ENCODE measurements at places on chromosomes 13 and 19.
A peak's percentile ranks its signal among the peaks of the same experiment; 100 is the strongest.

GRCh38 chr13:98869408-98870090, 108.3 kb downstream of the DOCK9 start:
- no peak for ATAC-seq

GRCh38 chr19:13082192-13083007, 20.3 kb downstream of the LYL1 start:
- peak; percentile 32 for ATAC-seq

- ATAC-seq = no peak
These were observed 9.5 kb upstream of the KLK14 start for GRCh38 chr19:51091895-51092873.

DNA sequence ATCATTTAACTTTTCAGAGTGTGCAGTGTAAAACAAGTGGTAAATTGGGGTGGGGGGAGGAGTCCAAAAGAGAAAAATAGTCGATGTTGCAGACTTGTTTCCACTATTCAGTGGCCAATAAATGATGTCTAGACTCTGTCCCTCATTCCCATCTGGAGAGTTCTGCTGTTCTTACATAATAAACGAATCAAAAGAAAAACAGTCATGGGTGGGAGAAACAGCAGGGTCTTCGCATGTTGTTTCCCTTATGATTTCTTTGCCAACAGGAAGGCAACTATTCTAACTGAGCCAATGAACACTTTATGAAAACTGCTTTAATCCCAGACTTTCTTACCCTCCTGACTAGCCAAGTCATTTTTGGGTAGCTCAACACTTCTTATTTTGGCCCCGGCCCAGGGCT, 615.5 kb downstream of the FGF9 start:
- no peak for ATAC-seq

DNA sequence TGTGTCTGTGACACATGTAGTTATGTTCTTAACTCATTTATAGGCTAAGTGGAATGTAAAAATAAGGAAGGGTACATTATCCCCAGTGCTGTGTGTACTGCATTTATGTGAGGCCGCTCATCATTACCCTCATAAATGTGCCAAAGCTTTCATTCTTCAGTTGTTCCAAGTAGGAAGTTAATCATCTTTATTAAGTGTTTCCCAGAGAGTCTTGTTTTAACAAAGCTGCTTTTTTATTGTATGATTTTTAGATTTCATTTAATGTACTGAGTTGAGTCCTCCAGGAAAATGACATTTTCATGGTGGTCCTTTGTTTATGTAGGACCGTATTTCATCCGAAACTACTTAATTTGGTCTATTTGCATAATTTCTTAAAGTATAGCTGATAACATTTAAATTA, 379.8 kb downstream of the DLEU7 start:
- ATAC-seq = no peak

DNA sequence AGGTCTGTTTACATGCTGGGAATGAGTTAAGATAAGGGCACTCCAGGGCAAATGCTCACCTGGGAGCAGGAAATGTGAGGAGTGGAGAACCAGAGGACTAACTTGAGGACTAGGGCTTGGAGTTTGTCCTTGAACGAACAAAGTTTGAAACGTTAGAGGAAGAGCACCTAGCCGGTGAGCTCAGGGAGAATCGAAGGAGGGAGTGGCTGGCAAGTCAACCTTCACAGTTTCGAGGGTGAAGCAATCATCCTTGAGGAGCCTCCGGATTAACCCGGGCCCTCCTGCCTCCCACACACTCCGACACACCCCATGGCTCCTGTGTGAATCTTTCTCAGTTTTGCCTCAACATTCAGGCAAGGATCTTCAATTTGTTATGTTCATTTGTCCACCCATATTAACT, 58.6 kb downstream of the LMO7 start:
- peak; percentile 11 for ATAC-seq

DNA sequence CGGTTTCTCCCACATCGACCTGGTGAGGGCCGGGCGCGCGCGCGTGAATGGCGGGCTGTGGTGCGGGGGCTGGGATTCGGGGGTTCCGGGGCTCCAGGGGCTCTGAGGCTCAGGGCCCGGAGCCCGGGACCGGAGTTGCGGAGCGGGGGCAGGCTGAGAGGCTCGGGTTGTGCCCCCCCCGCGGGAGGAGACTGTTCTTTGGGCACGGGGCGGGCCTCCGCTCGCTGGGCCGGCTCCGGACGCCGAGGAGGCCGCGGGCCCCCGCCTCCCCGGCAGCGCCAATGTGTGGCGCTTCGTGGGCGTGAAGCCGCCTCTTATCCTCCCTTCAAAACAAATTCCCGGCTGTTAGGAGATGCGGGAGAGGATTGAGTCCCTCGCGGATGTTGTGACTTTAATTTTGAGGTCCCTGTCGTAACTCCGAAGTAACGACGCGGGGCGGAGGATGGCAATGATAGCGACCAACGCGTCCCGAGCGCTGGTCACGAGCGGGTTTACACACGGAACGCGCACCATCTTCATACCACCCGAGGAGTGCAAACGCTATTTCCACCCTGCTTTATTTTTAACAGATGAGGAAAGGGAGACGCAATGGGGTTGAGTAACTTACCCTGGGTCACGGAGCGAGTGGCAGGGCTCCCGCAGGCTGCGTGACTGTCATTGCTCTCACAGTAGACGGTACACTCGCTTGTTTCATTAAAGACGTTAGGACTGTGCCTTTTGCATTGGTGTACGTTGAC, 536 bp downstream of the UBA2 start:
- ATAC-seq = peak; percentile 73

GRCh38 chr19:58319241-58319640, 7.6 kb upstream of the ZSCAN22 start:
- ATAC-seq = no peak

DNA sequence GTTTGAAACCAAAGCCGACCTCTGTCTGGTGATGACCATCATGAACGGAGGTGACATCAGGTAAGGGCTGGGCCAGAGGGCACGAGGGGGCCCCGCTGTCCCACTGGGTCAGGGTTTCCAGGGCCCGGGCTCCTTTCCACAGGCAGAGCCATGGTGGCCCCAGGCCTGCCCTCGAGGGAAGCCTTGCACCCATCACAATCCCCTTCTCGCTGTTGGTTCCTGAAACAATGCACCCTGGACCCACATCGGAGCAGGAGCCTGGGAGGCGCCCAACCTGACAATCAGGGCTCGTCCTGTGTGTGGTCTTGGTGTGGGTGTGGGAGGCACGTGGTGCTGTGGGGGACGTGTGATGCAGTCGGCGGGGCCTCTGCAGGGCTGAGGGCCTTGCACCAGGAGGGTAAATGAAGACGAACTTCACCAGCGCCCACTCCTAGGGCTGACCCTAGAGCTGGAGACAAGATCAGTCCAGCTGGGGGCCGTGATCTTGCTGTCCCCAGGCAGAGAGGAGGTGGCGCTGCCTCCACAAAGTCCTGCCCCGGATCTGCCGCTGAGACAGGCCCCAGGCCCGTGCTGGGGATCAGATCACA, 2.8 kb downstream of the GRK1 start:
- no peak for ATAC-seq

DNA sequence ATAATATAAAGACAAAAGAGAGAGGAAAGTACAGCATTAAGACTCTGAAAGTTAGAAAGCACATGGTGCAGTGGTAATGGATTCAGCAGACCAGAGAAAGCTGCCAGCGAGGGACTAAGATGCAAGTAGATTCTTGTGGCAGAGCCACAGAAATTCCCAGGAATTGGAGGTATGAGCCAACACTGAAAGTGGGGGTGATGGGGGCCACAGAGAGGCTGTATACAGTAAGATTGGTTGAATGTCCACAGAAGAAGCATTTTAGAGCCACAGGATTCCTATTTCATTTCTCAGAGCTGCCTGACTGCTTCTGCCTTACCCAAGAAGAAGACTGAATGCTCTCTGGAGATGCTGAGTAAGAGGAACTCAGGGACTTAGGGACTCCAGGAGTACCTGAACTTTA, 295.0 kb downstream of the LMO7 start:
- ATAC-seq = no peak

GRCh38 chr13:92179223-92179622, 780.8 kb downstream of the GPC5 start:
- ATAC-seq = no peak

DNA sequence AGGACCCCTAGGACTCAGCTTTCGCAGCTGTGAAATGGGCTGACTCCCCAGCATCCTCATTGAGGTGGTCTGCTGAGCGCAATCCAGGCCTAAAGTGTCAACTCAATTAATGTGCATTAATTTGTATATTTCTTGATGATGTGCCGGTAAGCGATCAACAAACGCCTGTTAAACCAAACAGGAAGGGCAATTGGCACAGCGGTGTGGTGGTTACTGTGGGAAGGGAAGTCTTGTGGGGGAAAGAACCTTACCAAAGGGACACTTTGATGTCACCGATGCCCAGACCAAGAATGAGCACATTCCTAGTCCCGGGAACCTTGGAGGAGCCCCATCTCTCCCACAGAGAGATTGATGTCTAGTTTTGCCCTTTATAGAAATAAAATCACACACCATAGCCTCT, 1.6 kb downstream of the JAK3 start:
- ATAC-seq = no peak

DNA sequence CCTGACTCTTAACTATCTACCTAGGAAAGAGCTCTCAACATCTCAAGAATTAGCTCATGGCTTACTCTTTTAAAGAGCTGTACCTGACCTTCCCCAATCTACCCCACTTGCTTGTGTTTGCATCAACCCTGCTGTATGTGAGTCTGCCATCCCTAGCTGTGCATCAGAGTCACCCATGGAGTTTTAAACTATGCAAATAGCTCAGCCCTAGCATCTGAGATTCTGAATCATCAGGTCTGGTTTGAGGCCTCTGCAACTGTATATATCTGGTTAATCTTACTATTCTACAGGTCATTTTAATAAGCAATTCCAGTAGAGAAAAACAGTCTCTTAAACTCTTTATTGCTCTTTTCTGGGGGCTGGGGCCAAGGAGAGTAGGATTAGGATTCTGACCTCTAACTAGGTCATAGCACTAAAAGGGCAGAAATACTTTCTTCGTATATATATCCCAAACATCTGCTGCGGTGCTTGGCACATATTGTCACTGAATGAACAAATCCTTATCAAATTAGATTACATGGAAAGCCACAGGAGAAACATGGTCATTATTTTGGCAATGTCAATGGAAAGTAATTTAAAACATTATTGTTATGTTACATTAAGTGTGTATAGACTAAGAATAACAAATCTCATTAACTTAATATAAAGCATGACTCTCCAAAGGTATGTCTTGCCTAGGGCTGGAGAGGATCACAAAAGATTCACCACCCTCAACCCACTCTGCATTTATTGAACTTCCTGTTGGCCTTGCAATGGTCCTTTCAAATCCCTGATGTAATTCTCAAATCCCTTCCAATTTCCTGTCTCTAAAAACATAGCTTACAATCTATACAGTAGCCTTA, 232.2 kb downstream of the DACH1 start:
- ATAC-seq = peak; percentile 82

- ATAC-seq = peak; percentile 35
These were observed 17.7 kb downstream of the TMEM161A start for GRCh38 chr19:19120308-19121231.

GRCh38 chr13:20825477-20825875, 51.7 kb upstream of the EEF1AKMT1 start:
- ATAC-seq = peak; percentile 59

GRCh38 chr19:1384085-1384462, 367 bp downstream of the NDUFS7 start:
- ATAC-seq = no peak

GRCh38 chr19:4534836-4535658, at the start of gene PLIN5:
Gene PLIN5, minus strand, starts transcription at chr19:4535224. Its CDS starts 1,150 bp downstream, at chr19:4534074.
- ATAC-seq = peak; percentile 82

- no peak for ATAC-seq
These were observed 380.8 kb downstream of the KCTD12 start for GRCh38 chr13:76505437-76505836.

GRCh38 chr19:8150178-8150865, 930 bp upstream of the FBN3 start:
- ATAC-seq = no peak

- no peak for ATAC-seq
These were observed 11.9 kb upstream of the AXL start for GRCh38 chr19:41206926-41207750.

DNA sequence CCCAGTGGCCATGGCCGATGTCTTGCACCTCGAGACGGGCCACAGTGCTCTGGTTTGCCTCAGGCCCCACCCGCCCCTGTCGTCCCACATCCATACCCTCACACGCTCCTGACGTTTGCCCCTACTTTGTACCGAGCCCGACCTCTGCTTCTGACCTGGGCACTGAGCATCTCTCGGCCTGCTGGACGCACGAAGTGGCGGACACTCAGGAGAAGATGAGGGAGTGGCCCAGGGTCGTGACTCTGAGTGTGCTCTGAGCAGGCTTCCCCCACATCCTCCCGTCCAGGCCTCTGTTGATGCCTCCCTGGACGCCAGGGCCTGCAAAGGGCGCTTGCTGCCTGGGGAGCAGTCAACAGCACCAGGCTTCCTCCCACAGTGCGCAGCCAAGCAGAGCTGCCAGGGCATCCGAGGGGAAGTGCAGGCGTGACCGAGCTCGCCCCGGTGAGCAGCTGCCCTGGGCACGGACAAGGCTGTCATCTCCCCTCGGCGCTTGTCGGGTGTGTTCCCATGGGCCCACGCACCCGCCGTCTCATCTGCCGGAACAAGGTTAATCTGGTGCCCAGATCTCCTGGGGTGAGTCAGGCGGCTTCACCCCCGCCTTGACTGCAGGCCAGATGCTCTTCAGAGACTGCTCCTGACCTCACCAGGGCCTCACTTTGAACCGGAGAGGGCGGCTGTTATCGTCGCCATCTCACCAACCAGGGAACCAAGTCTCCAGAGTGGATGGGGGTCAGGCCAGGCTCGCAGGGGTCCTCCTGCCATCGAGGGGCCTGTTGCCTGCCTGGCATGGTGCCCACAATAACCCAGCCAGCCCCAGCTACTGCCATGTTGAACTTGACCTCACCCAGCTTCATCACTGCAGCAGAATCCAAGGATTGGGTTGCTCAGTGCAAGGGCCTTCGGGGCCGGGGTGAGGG, 27.2 kb downstream of the COMP start:
- peak; percentile 73 for ATAC-seq

- no peak for ATAC-seq
These were observed 53.5 kb downstream of the PTPRS start for GRCh38 chr19:5287066-5287465.

DNA sequence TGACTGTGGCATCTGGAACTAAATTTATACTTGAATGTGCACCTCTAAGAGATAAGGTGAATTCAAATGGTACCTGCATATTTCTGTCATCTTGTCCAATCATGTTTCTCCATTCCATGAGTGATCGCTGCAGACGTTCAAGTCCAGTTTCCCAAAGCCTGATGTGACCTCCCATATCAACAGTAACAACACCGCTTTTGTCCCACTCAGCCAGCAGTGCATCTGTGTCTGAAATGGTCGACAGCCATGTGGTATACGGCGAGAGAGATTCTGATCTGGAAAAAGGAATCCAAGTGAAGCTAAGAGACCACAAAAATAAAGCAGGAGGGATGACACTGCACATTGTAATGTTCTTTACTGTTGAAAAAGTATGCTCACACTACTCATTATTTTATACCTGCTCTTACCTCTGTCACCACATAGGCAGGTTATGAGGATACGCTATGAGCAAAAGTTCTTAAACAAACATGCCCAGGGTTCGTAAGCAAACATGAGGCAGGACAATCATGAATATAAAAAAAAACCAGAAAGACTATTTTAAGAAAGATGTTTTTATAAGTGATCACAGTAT, 213.6 kb downstream of the RGCC start:
- ATAC-seq = no peak

GRCh38 chr13:44133626-44134025, 240.0 kb upstream of the SERP2 start:
- ATAC-seq = no peak

Measured in SK-N-SH treated with all-trans-retinoic acid at 6 μM for 48 hours (cell line).